ENCODE measurements at places on chromosomes 7 and 10.

DNA sequence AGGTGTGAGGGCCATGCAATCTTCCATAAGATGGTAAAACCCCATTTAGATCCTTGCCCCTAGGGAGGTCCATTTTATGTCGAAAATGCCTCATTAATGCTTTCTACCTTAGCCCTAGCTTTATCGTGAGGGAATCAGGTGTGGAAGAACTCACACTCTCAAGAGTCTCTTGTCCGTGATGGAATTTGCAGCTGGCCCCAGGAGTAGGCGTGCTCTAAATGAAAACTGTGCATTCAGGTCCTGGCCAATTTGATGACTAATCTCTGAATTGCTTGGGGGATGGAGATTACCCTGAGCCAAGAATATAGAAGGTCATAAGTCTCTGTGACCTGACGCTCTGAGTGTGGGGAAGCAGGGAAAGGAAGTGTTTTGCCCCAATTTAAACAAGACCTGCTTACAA lies 6.6 kb downstream of the C10orf90 start:
- no peak for DNase-seq

- no peak for DNase-seq
Observed at GRCh38 chr10:100498059-100498458, 21.6 kb downstream of the SEC31B start.

DNA sequence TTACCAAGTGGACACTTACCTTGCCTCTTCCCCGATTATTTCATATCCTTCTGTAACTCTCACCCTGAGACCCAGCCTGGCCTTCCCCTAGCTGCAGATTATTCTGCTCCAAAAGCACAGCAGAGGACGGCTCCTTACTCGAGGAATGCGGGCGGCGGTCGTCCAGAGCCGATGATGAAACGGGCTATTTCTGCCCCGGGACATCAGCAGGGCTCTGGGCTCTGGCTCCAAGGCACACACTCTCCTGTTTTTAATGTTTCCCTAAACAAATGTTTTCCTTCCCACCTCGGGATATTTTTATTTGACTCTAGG lies 343 bp upstream of the C10orf71 start:
- no peak for DNase-seq

GRCh38 chr10:131862548-131862947 lies 38.3 kb upstream of the PPP2R2D start:
- DNase-seq = no peak

DNA sequence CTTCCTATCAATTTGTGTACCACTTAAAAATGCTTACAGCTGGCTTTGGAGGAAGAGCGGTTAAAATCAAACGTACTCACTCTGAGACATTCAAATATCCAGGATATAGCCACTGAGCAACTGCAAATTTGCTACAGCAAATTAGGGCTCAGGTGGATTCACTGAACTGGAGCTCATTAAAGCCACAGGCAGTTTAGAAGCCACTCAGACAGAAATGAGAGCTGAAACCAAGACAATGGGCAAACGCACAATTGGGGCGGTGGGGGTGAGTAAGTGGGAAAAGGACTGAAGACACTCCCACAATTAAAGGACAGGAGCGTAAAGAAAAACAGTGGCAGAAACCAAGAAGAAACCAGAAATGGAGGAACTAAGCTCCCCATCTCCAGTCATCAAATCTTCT lies 20.5 kb downstream of the MPP7 start:
- no peak for DNase-seq

DNA sequence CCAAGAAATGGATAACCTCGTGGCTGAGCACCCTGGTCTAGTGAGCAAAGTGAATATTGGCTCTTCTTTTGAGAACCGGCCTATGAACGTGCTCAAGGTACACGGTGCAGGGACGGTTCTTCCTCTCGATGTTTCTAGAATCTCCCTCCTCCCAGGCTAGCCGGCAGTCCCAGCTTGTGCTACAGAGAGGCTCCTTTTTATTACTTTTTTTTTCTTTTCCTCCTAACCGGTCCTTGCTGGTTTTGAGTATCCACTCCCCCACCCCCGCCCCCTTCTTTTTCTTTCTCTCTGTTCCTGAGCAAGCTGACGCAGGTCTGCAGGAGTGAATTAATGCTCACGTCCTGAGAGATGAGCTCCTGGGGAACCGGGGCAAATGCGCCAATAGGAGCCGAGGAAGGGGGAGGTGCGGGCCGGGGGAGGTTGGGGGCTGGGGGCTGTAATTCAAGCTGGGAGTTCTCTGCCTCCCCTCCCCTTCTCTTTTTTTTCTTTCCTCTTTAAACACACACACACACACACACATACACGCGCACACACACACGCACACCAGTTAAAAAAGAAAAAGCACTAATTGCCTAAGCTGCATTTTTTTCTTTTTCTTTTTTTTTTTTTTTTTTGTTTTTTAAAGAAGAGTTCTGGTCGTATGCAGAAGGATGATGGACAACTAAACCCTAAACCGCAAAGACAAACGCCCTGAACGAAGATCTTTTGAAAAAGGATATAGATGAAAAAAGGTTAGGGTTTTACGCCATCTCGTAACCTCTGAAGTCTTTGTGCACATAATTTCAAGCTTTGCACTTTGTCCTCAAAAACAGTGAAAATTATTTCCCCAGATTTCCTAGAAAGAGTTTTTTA lies 6.6 kb downstream of the CPA2 start:
- no peak for DNase-seq

- no peak for DNase-seq
Observed at GRCh38 chr7:144069953-144070352, 342 bp downstream of the OR2A25 start.

- no peak for DNase-seq
Observed at GRCh38 chr7:89401099-89401498, 605.6 kb upstream of the TEX47 start.

GRCh38 chr7:69654849-69655707 lies 56.8 kb downstream of the AUTS2 start:
- DNase-seq = no peak

GRCh38 chr10:71819441-71819861 lies 31.6 kb downstream of the PSAP start:
- no peak for DNase-seq

GRCh38 chr7:129163875-129164544 lies 19.5 kb downstream of the TSPAN33 start:
- peak; percentile 67 for DNase-seq

DNA sequence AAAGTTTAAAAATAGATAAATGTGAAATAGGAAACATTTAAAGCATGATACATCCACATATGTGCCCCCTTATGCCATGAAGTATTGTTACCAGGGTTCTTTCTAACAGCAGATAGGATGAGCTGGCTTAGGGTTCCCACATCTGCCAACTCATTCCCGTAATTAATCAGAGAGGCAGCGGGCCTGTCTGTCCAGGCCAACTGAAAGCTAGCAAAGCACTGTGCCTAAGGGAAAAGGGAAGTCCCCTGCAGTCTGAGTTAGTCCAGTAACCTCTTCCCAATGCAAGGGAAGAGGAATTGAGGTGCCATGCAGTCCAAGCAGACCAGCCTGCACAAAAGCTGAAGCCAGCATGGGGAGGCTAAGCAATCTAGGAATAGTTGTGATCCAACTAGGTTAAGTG lies 18.3 kb upstream of the ZC3HAV1L start:
- DNase-seq = no peak

- no peak for DNase-seq
Observed at GRCh38 chr7:116899308-116899707, 36.9 kb downstream of the CAPZA2 start.

DNA sequence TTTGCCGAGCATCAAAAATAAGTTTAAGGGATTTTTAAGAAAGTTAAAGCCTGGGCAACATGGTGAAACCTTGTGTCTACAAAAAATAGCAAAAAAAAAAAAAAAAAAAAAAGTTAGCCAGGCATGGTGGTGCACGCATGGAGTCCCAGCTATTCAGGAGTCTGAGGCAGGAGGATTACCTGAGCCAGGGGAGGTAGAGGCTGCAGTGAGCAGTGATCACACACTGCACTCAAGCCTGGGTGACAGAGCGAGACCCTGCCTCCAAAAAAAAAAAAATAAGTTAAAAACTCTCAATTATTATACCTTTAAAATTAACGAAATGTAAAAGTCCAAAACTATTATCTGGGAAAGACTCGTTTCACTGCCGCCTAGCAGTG lies 35.0 kb upstream of the DAGLB start:
- DNase-seq = no peak

- DNase-seq = no peak
Observed at GRCh38 chr7:119594956-119595355, 678.0 kb upstream of the KCND2 start.

- no peak for DNase-seq
Observed at GRCh38 chr10:48207853-48208252, 66.6 kb downstream of the FRMPD2 start.

DNA sequence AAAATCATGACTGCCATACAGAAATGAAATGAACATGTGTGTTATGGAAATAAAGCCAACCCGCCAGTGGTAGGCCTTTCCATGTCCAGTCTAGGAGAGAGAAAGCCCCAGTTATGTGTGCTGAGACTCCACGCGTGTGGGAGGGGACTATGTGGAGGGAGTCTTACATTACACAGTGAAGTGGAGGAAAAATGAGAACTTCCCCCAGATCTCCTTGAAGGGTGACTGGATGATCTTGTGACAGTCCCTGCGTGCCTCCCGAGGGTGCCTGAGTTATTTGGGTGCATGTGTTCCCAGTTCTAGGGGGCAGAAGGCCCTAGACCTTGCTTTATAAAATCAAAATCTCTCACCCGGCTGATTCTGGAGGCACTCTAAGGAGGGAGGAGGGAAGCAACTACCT lies 24.2 kb downstream of the UPP1 start:
- DNase-seq = no peak

GRCh38 chr7:42611289-42611928 lies 300.5 kb downstream of the C7orf25 start:
- DNase-seq = no peak

- no peak for DNase-seq
Observed at GRCh38 chr10:96501985-96502384, 11.7 kb downstream of the TLL2 start.

- DNase-seq = no peak
Observed at GRCh38 chr10:119190954-119191785, 12.6 kb upstream of the PRDX3 start.

- DNase-seq = no peak
Observed at GRCh38 chr7:102253973-102254370, 32.7 kb upstream of the SH2B2 start.

DNA sequence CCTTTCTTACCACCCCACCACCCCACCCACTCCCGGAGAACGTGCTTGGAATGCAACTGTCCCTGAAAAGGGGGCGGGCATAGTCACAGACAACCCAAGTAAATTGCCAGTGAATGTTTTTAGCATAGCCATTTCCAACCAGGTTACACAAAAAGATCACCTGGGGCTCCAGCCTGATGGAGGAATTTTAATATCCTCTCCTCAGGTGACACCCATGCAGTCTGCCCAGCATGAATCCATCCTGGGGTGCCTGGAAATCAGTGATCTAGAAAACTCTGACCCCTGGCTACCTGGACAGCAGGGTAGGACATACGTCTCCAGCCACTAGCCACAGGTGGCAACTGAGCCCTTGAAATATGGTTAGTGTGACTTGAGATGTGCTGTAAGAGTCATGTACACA lies 61.1 kb downstream of the SORBS1 start:
- no peak for DNase-seq

GRCh38 chr7:157459966-157460365 lies 123.2 kb downstream of the DNAJB6 start:
- no peak for DNase-seq

GRCh38 chr10:7473474-7473873 lies 62.6 kb upstream of the SFMBT2 start:
- no peak for DNase-seq

GRCh38 chr7:106927536-106927935 lies 62.5 kb downstream of the PIK3CG start:
- no peak for DNase-seq

DNA sequence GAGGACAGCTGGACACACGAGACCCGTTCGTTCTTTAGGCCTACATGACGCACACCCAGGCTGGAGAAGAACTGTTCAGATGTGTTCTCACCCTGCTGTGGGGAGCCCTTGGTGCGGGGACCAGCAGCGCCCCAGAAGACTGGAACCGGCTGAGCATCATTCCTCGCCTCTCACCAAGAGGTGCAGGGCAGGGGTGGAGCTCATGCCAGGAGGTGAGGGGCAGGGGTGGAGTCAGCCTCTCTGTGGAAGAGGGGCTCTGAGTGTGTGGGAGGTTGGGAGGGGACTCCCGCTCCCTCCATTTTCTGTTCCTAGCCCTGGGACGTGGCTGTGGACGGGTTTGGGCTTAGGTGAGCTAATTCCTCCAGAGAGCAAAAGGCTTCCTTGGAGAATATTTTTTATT lies 66.0 kb upstream of the SHH start:
- no peak for DNase-seq

DNA sequence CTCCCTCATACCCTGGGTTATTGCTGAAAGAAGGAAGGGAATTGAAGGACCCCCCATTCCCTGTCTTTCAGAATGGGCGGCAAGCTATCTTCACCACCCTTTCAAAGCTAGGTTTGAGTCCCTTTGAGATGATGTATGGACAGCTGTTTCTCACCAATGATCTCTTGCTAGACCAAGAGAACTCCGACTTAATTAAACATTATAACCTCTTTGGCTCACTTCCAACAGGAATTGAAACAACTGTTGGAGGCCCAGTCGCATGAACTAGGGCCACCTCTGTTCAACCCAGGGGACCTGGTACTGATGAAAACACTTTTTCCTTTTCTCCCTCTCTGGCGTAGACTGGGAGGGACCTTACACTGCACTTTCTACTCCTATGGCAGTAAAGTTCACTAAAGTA lies 110.6 kb downstream of the ITGB8 start:
- DNase-seq = no peak

DNA sequence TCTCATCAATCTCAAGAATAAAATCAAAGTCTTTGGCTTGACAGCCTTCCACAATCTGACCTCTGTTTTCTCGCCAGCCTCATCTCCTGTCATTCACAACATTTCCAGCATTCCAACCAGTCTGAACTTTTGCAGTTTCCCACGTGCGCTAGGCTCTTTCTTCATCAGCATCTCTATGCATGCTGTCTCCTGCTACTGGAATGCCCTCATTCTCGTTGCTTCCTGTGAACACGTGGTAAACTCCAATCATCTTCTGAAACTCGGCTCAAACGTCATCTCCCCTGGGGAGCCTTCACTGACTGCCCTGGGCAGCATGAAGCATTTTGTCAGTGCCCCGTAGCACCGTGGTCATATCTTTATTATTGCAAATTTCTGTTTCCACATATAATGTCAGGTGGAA lies 12.2 kb upstream of the RSBN1L start:
- no peak for DNase-seq

- no peak for DNase-seq
Observed at GRCh38 chr7:10780400-10780747, 193.3 kb upstream of the PHF14 start.

Data from HT-29 (cell line).